ENCODE measurements at places on chromosomes 11 and 22. TPM values are rescaled to one million over a fixed set of nuclear protein-coding genes. Genes with fewer than 3 reads are reported as not detected.

The ADM2 gene
- 10.9 TPM for total RNA-seq

- no peaks in the 10 kb centered on the region for H3K27me3 ChIP-seq
- H3K36me3 ChIP-seq, result peaks cover 28% of the 10 kb centered on the region
Measured at GRCh38 chr11:116855413-116855812, 18.0 kb upstream of the APOA1 start.

DNA sequence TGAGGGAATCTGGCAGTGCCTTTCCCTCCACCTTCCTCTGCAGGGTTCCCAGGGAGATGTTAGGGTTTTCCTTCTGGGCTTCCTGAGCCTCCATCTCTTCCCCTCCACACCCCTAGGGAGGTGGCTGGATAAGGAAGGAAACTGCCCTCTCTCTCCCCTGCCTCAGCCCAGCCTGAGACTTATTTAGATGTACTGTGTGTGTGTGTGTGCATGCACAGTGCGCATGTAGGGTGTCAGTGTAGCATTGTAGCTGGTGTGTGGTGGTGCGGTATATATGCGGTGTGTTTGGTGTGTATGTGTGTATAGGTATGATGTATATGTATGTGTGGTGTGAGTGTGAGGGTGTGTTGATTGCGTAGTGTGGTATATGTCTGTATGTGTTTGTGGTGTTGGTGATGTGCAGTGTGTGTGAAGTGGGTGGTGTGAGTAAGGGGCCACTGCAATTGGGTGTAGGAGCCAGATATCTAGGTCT, 1.5 kb downstream of the FXYD6 start:
- H3K4me1 ChIP-seq, result peaks cover 48% of the 10 kb centered on the region
- DNase-seq, result no peak
- H3K27ac ChIP-seq, result no peak overlapping the region
- no peaks in the 10 kb centered on the region for H3K36me3 ChIP-seq
- peaks cover 82% of the 10 kb centered on the region for H3K27me3 ChIP-seq

GRCh38 chr22:42763965-42764480, 43.4 kb upstream of the A4GALT start:
- DNase-seq, result no peak
- 0 out of 2 replicates have a peak, but pooled peaks cover under 1% of the 10 kb centered on the region for H3K4me1 ChIP-seq
- no peaks in the 10 kb centered on the region for H3K27me3 ChIP-seq
- no peaks in the 10 kb centered on the region for H3K36me3 ChIP-seq

DNA sequence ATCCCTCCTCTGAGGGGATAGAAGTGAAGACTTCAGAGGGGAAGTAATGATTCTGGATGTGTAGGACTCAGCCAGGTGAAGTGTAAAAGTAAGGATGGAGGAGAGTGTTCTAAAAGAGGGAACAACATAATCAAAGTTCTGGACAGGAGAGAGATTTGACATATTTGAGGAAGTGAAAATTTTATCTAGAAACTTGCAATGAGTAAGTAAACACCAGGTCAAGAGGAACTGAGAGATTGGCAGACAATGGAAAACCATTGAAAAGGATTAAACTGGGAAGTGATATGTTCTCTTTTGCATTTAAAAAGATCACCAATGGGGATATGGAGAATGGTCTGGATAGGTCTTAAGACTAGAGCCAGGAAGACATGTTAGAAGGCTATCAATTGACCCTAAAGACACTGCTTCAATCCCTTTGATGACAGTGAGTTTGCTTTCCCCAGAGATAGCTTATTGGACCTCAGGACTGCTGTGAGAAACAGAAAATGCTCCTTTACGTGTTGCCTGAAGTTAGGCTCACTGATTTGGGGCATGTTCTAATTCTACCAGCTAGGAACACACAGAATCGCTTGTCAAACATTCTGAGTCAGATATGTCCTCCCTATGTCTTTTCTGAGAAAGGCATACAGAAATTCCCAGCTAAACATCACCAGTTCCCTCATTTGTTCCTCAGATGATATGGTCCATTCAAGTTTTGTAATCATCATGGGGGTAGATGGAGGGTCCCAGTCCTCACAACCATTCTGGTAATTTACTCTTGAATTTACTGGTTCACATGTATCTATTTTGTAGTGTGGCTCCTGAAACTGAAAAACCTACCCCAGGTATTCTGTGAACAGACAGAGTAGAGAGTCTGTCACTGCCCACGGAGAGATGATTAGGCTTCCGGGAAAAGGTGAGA, 144.9 kb downstream of the MAML2 start:
- peaks cover 77% of the 10 kb centered on the region for H3K4me1 ChIP-seq
- H3K27me3 ChIP-seq, result no peaks in the 10 kb centered on the region
- DNase-seq, result no peak
- H3K27ac ChIP-seq, result peak overlapping the region; percentile 80
- no peak overlapping the region for H3K4me3 ChIP-seq

DNA sequence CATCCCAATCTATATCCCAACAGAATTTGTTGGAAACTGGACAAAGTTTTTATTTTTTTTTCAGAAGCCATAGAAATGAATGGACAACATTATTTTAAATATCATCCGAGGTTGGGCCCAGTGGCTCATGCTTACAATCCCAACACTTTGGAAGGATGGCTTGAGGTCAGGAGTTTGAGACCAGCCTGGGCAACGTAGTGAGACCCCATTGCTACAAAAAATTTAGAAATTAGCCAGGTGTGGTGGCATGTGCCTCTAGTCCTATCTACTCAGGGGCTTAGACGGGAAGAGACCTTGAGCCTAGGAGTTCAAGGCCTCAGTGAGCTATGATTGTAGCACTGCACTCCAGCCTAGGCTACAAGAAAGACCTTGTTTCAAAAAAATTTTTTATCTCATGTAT, 4.1 kb upstream of the SLC37A4 start:
- no peaks in the 10 kb centered on the region for H3K36me3 ChIP-seq
- DNase-seq, result no peak
- no peaks in the 10 kb centered on the region for H3K27me3 ChIP-seq
- H3K4me3 ChIP-seq, result no peak overlapping the region
- peaks cover 13% of the 10 kb centered on the region for H3K4me1 ChIP-seq
- H3K27ac ChIP-seq, result no peak overlapping the region

DNA sequence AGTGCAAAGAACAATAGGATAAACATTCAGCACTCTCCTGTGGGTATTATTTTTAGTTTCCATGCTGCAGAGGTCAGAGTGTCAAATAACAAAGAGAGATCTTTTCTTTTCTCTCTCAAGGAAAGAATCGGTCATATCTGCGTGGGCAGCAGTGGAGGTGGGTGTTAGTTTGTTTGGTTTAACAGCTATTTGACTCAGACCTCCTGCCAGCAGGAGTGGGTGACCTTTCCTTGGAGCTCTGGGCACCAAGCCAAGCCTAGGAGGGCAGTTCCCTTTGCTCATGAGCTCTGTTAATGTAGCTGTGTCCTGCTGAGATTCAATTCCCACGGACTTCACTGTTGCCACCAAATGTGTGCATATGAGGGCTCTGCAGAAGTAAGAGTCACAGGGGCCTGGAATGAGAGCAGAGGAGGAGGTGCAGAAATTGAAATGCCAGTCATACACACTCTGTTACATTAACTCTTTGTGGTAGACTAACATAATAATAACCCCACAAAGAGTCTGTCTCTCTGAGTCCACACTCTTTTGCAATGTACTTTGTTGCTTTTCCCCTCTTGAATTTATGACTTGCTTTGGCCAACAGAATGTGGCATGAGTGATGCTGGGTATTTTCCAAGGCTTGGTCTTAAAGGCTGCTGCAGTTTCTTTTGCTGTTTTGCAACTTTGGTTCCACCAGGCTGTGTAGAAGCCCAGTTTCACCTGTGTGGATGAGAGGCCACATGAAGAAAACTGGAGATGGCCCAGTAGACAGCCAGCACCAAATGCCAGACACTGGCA, 76.0 kb upstream of the GRK3 start:
- no peaks in the 10 kb centered on the region for H3K27me3 ChIP-seq
- no peak overlapping the region for H3K27ac ChIP-seq
- peaks cover 4% of the 10 kb centered on the region for H3K36me3 ChIP-seq
- no peaks in the 10 kb centered on the region for H3K4me1 ChIP-seq
- DNase-seq, result no peak

- H3K27me3 ChIP-seq, result no peaks in the 10 kb centered on the region
- H3K36me3 ChIP-seq, result peaks cover 22% of the 10 kb centered on the region
- DNase-seq, result no peak
Measured at GRCh38 chr11:102414559-102414958, 38.0 kb downstream of the TMEM123 start.

All from WTC11 (cell line).